Liver (tissue), 10 donors: ENCODE measurements at places on chromosomes 7 and 10.

DNA sequence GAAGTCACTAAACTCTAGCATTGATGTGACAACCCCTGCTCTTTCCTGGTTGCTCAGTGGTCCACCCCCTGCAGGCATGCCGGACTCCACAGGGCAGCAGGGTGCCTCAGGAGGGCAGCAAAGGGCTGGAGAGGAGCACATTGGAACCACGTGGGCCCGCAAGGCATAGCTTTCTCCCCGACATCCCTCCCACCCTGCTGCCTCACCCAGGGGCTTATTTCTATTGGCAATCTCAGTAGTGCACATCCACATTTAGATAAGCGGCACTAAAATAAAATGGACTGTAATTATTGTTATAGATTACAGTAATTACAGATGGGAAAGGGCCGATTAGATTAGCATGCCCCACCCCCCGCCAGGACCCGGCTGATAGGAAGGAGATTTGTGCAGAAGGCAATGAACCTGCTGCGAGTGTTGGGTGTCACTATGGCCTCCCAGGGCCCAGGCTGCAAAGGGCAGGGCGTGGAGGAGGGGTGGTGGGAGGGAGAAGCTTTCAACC lies 580.1 kb downstream of the GRID1 start:
- no peak for DNase-seq

DNA sequence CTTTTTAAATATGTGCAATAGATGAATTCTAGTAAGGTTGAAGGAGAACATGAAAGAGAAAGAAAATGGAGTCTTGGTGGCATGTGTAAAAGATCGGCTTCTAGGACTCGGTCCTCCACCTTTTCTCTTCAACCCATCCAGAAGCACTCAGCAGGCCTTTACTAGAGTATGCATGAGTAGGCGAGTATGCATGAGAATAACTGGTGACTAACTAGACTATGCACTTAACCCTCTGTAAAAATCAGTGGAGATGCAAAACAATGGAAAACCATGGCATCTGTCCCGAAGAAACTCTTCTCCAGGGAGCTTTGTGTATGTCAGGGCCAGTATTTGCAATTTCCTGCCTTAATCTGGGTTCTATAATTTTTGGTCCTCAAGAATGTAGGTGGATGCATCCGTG lies 40.0 kb upstream of the GRB10 start:
- no peak for DNase-seq

DNA sequence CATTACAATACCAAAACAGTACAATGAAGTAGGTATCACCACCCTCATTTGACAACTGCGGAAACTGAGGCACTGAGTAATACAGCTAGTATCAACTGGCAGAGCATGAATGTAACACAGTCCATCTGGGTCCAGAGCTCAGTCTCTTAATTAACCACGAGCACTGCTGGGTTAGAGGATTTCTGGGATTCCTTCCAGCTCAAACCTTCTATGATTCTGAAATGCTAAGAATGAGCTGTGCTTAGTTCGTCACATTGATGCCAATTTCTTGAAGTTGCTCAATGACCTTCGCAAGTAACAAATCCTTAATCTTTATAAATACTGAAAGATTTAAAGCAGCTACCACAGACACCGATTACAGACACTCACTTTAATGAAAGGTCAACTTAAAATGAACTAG lies 62.5 kb downstream of the SGMS1 start:
- DNase-seq = no peak

DNA sequence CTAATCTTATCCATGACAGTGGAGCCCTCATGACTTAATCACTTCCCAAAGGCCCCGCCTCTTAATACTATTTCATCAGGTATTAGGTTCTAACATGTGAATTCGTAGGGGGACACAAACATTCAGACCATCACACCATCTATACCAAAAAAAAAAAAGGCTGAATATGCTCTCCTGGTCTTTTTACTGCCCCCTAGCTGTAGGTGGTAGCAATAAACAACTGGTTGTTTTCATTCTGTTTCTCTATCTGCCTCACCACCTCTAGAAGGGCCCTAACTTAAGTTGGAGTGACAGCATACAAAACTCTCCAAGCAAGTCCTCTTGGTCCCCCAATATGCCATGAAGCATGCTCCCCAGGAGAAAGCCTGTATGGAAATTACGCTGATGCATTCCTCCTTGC lies 94.1 kb downstream of the GRM8 start:
- no peak for DNase-seq

- DNase-seq = no peak
Measured at GRCh38 chr7:99011706-99012404, 132.1 kb downstream of the SMURF1 start.

DNA sequence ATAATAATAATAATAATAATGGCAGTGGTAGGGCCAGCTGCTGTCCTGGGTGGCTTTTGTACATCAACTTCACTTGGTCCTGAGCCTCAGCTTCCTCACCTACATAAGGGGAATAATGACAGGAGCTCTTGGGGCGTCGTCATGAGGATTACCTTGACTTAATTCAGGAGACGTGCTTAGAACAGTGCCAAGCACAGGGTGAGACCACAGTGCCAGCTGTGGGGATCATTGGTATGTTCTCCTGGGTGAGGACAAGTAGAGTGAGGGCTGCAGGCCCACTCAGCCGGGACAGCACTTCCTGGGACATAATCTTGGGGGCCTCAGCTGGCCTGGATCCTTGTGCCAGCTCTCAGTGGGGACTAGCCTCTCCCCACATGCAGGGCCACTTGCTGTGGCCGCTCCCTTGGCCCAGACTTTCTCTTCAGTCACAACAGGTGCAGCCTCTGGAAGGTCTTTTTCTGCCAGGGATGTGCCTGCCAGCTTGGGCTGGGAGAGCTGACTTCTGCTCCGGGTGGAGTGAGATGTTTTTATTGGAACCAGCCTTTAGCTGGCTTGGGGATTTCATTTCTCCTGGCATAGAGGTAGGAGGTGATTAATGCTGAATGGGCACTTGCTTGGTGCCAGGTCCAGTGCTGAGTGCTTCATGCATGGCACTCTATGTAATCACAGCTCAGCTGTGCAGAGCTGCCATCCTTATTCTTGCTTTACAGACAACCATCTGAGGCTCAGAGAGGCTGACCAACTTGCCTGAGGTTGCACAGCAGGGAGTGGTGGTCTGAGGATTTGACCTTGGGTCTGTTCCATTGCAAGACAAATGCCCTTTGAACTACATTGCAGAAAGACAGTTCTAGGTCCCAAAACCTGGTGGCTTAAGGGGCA lies 45.3 kb downstream of the TSPAN15 start:
- no peak for DNase-seq

GRCh38 chr7:7017707-7018280 lies 164.6 kb upstream of the C1GALT1 start:
- DNase-seq = no peak

- peak; percentile 23 for DNase-seq
Measured at GRCh38 chr10:47253651-47254375, 46.2 kb upstream of the GDF10 start.

DNA sequence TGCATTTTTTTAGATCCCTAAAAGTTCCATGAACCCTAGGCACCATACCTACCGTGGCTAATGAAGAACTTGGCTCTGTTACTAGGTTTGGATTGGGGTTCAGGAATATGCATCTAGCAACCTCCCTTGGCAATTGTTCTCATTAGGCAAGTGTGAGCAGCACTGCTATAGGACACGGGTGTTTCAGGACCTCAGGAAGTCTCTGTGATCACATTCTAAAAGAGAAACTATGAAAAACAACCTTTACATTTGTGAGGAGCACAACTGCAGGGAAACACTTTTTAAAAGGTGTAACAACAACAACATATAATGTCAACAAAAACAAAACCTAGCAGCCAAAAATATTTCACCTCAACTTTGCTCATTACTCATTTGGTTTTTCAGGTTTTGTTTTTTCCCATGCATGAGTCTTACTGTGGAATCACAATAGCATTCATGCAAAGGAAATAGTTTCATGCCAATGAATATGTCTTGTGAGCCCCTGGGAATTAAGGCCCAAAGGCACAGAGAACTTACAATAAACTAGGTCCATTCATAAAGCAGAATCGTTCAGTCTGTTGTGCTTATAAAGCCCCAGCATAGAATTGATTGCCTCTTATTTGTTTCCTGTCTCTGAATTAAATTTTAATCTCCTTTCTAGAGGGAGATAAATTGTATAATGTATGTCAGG lies 255.7 kb upstream of the DGKB start:
- no peak for DNase-seq

GRCh38 chr7:19113855-19114550 lies 3.4 kb downstream of the TWIST1 start:
- DNase-seq = no peak

GRCh38 chr7:120033114-120033513 lies 239.9 kb upstream of the KCND2 start:
- no peak for DNase-seq

- DNase-seq = no peak
Measured at GRCh38 chr10:21978191-21978862, 25.2 kb downstream of the DNAJC1 start.

DNA sequence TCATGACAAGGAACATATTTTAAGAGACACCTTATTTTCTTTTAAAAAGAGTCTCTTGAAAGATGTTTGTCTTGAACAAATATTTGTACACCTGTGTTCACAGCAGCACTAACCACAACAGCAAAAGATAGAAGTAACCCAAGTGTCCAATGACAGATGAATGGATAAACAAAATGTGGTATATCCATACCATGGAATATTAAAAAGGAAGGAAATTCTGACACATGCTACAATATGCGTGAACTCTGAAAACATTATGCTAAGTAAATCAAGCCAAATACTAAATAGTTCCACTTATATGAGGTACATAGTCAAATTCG lies 17.8 kb downstream of the SGMS1 start:
- no peak for DNase-seq

DNA sequence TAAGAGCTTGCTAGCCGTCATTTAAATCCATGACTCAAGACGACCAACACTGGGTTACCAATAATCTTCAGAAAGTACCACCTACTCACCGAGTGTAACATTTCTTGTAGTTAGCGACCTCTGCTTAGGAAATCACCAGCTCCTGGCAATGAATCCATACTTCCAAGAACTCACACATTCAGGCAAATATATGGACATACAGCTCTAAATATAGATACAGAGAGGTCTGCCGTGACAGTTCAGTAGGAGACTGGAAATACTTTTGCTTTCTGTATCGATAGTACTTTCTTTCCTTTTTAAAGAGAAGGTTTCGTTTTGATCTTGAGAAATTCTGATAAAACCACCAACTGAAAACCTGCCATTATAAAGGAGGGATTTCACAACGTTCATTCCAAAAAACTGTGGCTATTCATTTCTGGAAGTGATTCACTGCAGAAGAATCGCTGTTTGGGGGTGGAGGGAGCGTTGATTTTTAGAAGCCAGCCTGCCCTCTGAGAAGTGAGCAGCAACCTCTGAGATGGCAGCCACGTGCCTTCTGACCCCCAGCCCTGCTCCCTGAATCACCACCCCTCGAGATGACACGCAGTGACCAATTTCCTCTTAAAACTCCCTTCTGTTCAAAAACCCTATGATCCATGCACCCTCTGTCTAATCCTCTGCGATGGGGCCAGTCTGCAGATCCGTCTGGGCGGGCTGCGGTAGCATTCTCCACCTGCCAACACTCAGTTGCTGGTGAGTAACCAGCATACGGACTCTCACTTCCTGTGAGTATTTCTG lies 179.0 kb upstream of the KLF14 start:
- no peak for DNase-seq

DNA sequence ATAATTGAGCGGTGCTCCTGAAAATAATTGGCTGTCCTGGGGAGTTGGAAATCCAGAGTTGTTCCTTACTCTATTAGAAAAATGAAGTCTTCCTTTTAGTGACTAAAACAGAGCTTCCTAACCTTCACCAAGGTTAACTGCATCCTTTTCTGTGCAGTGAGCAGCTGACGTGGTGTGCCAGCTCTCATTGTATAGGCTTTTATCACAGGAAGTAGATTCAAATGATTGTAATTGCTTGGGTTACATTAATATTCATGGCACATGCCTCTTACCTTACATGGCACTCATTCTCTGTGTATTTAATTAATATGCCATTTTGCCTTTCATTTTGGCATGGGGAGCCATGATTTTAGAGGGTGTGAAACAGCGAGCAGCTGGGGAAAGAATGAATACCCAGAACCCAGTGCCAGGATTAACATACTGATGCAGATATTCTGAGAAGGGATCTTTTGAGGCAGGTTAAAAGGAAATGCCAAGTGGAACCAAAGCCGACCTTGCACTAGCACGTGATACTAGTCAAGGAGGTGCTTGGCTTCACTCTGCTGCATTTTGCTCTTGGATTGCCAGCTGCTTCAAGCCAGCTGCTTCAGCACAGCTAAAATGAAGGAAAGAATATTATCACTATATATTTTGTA lies 115.3 kb downstream of the ST7 start:
- DNase-seq = no peak
